ENCODE measurements at places on chromosomes 5 and 9. TPM values are rescaled to one million over a fixed set of nuclear protein-coding genes. Genes with fewer than 3 reads are reported as not detected.
A peak's percentile ranks its signal among the peaks of the same experiment; 100 is the strongest.

DNA sequence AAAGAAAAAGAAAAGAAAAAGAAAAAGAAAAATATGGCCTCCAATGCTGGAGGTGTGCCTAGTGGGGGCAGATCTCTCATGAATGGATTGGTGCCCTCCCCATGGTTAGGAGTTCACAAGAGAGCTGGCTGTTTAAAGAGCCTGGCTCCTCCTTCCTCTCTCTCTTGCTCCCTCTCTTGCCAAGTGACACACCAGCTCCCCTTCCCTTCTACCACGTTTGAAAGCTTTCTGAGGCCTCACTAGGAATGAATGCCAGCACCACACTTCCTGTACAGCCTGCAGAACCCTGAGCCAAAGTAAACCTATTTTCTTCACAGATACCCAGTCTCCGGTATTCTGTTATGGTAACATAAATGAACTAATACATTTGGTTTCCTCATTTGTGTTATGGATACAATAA, 14.4 kb upstream of the GALNT10 start:
- DNase-seq = peak; percentile 30

GRCh38 chr5:139619861-139620260, 28.3 kb upstream of the CXXC5 start:
- DNase-seq = no peak

Gene PLCXD3
- total RNA-seq = 0.20 TPM

GRCh38 chr9:80720579-80720978, 968.8 kb downstream of the TLE1 start:
- no peak for DNase-seq

Gene TICAM2
- total RNA-seq = 6.4 TPM

DNA sequence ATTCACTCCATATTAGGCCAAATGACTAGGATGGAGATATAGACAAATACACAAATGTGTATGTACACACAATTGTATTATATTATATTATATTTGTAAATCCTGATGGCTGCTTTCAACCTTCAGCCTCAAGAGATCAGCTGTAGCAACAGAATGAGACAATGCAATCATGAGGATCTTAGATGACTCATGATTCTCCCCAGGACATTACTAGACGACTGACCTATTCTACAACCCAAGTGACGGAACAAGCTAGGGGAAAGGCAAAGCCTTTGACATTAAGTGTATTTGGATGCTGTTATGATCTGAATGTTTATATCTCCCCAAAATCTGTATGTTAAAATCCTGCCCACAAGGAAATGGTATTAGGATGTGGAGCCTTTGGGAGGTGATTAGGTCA, 66.5 kb downstream of the COX7C start:
- no peak for DNase-seq

DNA sequence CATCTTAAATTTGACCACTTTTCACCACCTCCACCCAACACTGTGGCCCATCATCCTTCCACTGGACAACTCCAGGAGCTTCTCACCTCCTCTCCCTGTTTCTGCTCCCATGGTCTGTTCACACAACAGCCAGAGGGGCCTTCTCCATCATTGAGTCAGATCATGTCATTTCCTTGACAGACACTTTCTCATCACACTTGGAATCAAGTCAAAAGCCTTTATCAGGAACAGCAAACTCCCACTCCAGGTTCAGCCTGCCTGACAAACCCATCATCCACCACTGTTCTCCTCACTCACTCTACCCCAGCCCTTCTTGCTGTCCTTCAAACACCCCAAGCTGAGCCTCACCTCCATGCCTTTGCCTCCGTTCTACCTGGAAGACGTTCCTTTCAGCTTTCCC, 78.4 kb upstream of the ADRA1B start:
- no peak for DNase-seq

Gene IL33
- total RNA-seq = not detected

DNA sequence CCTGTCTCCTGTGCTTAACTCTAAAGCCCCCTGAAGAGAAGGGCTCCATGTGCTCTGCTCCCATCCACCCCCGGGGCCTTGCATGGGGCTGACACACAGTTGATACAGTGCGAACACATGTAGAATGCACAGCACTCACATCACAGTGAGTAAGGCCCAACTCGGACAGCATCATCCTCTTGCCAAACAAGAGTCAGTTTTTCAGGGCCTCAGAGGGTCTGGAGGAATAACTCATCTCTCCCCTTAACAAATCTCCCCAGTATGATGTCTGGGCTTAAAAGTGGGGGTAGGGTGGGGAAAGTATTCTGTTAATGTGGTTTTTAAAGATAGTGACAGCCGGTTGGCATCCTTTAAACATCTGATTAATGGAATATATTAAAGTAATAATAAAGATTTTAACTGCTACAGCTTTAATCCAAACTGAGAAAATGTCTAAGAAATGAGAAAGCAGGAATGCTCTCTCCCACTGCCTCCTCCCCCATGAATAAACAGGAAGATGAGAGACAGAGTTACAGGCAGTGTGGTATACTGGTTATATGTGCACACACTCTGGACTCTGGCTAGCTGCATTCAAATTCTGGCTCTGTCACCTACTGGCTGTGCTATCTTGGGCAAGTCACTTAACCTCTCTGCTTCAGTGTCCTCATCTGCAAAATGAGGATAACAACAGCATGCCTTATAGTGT, 22.5 kb downstream of the APBA1 start:
- no peak for DNase-seq

DNA sequence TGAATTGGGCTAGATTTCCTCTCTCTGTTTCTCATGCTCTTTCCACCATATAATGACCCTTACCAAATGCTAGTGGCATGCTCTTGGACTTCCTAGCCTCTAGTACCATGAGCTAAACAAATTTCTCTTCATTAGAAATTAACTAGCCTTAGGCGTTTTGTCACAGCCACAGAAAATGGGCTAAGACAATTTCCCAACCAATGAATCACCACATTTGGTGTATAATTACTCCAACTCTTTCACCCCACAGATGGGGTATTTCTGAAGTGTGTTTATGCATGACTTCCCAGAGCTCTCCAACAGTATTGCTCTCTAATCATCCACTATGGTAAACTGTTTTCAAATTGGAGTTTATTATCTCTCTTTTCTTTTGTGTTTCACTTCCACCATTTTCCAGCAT, 1041.1 kb upstream of the COX7C start:
- DNase-seq = peak; percentile 0

GRCh38 chr5:157463081-157463480, 3.1 kb downstream of the NIPAL4 start:
- peak; percentile 17 for DNase-seq

Gene OLFML2A
- total RNA-seq = 43.6 TPM

Gene DDX4
- total RNA-seq = not detected

DNA sequence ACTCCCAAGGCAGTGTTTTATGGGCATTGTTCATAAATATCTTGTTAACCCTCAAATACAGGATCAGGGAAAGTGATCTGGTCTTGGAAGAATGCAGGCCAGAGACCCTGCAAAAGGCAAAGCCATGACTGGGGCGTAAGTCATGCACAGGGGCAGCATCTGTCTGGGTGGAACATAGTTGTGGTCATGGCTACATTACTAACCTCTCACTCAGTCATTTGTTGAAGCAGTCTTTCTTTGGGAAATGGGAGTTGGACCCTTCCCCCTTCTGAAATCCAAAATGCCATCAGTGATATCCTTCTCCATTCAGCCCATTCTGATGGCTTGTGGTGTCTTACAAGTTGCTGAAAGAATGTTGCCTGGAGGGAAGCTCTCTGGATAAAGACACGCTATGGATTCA, 68.1 kb downstream of the GDNF start:
- DNase-seq = peak; percentile 99

GRCh38 chr5:73205305-73205704, 32.3 kb downstream of the TMEM174 start:
- no peak for DNase-seq

- no peak for DNase-seq
Measured at GRCh38 chr5:114296191-114296590, 65.7 kb upstream of the KCNN2 start.

Gene AGXT2
- total RNA-seq = not detected

- DNase-seq = no peak
Measured at GRCh38 chr5:15354021-15354420, 146.0 kb upstream of the FBXL7 start.

DNA sequence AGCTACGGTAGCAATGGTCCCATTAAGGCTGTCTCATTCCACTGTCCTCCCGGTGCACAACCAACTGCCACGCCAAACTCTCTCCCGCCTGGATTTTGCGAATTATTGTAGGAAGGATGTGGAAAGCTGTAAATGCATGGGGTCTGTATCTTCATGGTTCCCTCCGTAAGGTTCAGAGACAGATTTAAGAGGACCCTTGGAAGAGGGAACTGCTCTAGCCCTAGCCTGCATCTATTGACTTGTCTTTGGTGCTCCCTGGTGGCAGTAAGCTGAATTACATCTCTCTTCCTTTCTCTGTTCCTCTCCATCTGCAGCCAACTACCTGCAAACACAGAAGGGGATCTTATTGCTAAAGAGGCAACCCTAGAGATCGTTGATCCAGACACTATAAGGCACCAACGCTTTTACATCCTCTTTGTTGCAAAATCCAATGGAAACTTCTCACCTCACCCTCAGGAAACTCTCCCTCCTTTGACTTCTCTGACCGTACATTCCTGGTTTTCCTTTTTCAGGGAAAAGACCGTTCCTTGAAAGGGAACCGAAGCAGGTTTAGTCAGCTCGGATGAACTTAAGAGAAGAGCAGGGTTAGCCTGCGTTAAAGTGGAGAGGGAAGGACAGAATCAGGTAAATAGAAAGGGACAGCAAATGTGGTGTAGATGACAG, 11.9 kb downstream of the CAPSL start:
- peak; percentile 45 for DNase-seq

Gene EMB
- total RNA-seq = 0.59 TPM

DNA sequence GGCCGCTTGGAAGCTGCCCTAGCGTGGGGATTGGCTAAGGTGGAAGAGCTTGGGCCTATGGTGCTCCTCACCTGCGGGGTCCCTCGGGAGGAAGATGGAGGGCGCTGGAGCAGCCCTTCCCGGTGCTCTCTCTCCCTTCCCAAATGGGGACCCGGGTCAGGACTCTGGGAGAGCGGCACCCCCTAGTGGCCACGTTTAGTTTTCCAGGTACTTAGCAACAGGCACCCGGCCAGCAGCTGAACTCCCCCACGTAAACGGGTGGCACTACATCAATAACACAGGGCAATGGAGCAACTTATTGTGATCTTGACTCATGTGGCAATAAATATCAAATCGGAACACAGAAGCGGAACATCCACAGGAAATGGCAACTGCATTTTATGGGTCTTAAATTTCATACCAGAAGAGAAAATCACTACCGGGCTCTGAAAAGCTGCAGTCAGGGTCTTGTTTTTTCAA, 316.6 kb downstream of the AGTPBP1 start:
- DNase-seq = peak; percentile 19

Gene FIBCD1
- 15.6 TPM for total RNA-seq

GRCh38 chr9:17942498-17942897, 363.6 kb downstream of the SH3GL2 start:
- no peak for DNase-seq

DNA sequence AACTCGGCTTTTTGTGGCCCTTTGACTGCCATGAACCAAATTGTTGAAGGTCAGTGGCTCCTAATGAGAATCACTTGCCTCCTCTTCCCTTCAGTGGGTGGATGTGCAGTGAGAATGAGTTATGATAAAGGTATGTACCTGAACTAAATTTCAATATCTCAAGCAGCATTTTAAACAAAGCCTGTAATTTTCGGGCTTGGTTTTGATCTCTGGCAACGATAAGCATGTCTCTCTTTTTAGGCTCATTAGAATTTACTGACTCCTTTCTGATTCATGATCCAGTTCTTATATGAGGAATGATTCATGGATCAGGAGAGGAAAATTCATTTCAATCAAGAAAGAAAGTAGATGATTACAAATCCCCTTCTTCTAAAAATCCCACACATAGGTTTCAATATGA, 305.5 kb downstream of the ARRDC3 start:
- no peak for DNase-seq

GRCh38 chr5:107337281-107337680, 333.5 kb downstream of the EFNA5 start:
- DNase-seq = no peak

Gene GLDC
- total RNA-seq = 2.0 TPM

GRCh38 chr5:68027519-68027918, 188.0 kb upstream of the PIK3R1 start:
- DNase-seq = no peak

DNA sequence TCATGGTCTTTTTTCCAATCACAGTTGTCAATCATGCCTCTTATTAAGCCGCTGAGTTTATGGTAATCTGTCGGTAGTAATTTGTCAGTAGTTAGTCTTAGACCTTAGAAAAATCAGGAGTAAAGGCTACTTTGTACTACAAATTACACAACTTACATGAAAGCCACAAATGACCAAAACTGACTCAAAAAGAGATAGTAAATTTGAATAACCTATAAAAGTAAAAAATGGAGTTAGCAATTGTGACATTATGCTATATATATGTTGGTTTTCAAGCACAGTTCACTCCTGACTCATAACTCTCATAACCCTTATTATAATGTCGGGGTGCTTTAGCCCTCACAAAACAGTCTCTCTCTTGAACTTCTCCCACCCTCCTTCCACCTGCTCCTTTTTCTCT, 251.8 kb downstream of the ROR2 start:
- no peak for DNase-seq

GRCh38 chr5:99314721-99315120, 385.9 kb upstream of the CHD1 start:
- no peak for DNase-seq

DNA sequence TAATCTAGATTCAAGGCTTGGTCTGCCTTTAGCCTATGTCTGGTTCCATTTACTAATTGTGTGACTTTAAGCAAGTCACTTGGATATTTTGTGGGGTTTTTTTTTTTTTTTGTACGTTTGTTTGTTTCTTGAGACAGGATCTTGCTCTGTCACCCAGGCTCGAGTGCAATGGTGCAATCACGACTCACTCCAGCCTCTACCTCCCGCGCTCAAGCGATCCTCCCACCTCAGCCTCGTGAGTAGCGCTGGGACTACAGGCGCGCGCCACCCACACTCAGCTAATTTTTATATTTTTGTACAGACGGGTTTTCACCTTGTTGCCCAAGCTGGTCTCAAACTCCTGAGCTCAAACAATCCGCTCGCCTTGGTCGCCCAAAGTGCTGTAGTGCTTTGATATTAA, 1.1 kb upstream of the PFDN1 start:
- no peak for DNase-seq

GRCh38 chr9:115116421-115117284, 1.3 kb downstream of the TNC start:
- DNase-seq = no peak

DNA sequence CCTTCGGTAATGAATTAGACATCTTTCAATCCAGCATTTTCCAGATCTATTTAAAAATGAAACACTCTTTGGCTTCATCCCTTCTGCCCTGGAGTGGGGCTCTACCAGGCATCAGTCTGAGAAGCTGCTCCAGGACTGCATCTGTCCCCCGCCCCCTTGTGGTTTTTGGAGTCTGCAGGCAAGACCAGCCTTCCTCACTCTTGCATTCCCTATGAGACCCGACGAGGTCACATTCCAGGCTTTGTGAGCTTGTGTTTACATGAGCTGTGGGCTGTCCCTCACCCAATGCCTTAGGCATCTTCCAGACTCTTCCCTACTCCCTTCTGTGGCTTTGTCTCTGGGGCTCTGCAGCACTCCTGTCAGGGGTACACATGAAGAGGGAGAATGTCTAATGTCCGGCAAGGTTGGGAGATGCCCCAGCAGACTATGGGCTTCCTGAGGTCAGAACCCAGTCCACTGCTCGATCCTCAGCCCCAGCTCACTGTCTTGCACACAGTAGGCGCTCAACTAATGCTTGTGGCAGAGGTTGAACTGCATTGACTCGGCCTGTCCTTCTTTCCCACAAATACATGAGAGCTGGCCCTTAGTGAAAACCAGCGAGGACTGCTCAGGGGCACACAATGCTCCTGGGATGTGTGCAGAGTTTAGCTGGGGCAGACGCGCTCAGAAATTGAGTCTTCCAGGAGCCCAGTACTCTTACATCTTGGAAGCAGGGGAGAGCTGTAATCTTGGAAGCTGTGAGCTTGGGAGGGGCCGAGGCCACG, 11.7 kb upstream of the GADD45G start:
- DNase-seq = peak; percentile 72

Measured in RPMI7951 (cell line).